CD8-positive, alpha-beta T cell (primary cell): ENCODE measurements at places on chromosomes 4 and X.

DNA sequence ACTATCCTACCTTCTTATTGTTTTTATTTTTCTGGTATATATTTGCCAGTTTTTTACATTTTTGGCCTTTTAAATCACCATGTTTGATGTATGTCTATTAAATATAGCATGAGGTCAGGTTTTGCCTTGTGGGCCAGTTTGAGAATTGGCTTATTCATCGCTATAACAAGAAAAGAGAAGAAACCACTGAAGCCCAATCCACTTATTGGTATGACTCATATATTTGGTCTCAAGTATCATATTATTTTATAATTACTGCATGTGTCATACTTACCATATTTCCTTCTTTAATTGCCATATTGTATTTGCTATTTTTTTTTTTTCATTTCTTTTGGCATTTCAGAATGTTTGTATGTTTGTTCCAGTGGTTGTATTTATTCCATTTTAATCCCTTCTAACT, 99.3 kb downstream of the IRF2 start:
- no peak for DNase-seq

- peak; percentile 34 for DNase-seq
Observed at GRCh38 chr4:122632396-122633143, 11.7 kb upstream of the IL21 start.

GRCh38 chr4:10179957-10180602, 63.5 kb upstream of the WDR1 start:
- DNase-seq, result no peak

DNA sequence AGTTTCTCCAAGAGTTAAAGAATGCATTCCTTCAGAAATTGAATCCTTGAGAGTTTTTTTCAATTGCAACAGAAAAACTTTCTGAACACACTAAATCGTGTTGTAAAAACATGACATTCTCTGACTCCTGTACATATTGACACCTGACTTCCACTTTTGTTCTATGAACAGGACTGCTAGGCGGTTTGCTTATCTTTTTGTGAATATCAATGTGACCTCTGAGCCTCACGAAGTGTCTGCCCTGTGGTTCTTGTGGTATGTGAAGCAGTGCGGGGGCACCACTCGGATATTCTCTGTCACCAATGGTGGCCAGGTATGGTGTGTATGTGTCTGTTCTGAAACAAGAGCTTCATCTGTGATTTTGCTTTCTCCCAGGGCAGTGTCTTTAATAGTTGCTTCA, 71.9 kb downstream of the MAOA start:
- DNase-seq, result no peak

GRCh38 chr4:139789096-139789654, 123.6 kb downstream of the MGST2 start:
- DNase-seq, result no peak

- no peak for DNase-seq
Observed at GRCh38 chr4:152109531-152110509, 349.0 kb upstream of the GATB start.

DNA sequence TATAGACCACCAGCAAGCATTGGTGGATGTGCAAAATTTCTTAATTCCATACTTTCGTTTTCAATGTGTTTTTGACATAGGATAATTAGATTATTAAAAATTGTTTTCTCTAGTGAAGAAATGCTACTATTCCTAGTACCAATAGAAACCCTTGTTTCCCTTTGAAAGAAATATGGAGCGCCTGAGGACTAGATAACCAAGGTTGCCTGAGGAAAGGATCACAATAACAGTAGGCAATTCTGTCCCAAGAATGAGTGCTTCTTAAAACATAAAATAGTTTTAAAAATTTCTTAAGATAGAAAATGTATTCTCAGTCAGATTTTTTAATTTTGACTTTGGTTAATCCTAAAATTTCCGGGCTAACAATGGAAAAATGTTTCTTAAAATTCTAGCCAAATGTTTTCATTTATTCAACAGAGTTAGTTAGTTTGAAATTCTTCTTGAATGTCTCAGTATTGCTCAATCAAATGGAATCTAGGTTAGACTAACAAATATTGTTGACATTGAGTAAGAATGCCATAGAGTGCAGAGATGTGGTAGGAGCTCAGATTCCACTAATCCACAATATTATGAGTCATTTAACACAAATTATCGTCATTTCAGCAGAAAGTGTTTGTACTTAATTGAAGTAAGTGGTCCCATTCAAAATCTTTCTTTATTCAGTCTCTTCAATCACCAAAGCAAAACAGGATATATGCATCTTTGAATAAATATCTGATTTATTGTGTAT, 666.0 kb downstream of the GRID2 start:
- DNase-seq, result no peak

- no peak for DNase-seq
Observed at GRCh38 chr4:156766846-156767245, 204.8 kb downstream of the PDGFC start.

DNA sequence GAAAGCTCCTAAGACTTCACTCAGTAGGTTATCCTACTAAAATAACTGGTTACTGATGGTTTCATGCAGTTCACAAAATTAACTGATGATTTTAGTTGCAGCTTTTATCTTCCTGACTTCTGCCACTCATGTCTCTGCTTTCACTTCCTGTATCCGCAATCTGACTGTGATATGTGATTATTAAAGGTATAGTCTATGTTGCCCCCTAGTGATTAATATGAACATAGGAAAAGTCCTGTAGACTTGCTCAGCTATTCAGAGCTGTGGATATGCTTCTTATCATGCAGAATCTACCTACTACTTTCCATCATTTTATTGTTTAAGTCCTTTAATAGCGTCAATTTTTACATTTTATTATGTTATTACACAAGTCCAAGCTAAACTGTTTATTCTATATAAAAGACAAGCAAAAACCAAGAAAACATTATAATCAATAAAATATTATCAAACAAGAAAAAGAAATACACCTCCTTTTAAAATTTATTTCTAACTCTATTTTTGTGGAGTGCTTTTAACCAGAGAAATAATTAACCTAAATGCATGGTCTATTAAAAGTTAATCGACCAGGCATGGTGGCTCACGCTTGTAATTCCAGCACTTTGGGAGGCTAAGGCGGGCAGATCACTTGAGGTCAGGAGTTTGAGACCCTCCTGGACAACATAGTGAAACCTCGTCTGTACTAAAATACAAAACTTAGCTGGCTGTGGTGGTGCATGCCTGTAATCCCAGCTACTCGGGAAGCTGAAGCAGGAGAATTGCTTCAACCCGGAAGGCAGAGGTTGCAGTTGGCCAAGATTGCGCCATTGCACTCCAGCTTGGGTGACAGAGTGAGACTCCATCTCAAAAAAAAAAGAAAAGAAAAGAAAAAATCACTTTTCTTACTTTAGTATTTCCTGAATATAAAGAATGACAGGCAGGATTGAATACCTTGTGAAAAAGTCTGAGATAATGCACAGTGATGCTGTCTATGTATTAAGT, 40.4 kb upstream of the TLR2 start:
- no peak for DNase-seq

DNA sequence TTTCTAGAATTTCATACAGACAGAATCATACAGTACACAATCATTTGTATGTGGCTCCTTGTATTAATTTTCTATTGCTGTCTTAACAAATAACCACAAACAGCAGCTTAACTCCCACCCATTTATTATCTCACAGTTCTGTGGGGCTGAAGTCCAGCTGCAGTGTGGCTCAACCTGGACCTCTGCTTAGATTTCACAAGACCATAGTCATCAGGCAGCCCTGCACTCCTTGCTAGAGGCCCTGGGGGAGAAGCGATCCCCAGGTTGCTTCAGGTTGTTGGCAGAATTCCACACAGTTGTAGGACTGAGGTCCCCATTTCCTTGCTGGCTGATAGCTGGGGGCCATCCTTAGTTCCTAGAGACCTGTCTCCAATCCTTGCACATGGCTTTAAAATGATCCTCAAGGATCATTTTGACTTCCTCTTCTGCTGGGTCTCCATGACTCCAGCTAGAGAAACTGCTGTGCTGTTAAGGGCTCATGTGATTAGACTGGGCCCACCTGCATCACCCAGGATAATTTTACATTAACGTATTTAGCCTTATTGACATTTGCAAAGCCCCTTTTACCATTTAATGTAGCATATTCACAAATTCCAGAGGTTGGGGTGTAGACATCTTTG, 60.9 kb upstream of the SMAD1 start:
- no peak for DNase-seq

DNA sequence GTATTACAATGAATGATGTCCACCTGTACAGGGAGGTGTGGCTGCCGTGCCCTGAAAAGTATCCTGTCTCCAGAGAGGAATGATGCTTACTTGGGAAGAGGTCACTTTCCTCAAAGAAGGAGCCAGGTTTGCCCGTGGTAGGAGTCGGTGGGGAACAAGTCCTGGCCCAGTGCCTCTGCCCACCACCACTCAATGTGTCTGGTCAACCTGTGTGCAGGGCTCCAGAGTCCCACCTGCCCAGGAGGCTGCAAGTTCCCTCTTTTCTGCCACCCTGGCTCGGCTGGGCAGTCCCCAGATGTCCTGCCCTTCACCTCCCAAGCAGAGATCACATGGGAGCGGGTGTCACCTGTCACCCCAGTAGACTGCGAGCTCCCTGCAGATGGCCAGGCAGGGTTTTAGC, 75.4 kb upstream of the C4orf50 start:
- no peak for DNase-seq

- DNase-seq, result no peak
Observed at GRCh38 chr4:115834441-115834840, 721.0 kb upstream of the NDST4 start.

DNA sequence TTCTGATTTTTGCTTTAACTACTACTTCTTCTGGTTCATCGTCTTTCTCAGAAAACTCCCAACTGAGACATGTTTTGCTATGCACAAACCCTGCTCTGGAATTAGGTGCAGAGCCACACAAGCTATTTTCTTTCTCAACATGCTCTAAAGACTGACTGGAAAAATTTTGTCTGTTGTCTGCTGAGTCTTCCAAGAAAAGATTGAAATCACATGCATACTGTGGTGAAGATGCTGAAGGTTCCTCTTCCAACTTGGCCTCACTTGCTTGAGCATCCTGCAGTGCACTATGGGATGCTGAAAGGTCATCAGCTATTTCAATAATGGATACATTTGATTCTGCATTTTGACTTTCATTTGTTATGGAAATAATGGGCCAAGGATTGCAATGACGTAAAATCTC, 24.1 kb downstream of the PIN4 start:
- DNase-seq, result no peak

DNA sequence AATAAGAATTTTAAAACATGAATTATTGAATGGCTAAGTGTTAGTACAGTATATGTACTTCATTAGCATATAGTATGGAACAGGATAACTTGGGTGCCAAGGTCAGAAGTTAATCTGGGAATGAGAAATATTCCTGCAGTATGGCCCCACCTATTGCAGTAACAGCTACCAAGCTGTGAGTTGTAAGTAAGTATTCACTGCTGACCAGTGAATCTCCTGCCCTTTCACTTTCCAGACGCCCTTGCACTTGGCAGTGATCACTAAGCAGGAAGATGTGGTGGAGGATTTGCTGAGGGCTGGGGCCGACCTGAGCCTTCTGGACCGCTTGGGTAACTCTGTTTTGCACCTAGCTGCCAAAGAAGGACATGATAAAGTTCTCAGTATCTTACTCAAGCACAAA, 105.1 kb downstream of the NFKB1 start:
- no peak for DNase-seq

DNA sequence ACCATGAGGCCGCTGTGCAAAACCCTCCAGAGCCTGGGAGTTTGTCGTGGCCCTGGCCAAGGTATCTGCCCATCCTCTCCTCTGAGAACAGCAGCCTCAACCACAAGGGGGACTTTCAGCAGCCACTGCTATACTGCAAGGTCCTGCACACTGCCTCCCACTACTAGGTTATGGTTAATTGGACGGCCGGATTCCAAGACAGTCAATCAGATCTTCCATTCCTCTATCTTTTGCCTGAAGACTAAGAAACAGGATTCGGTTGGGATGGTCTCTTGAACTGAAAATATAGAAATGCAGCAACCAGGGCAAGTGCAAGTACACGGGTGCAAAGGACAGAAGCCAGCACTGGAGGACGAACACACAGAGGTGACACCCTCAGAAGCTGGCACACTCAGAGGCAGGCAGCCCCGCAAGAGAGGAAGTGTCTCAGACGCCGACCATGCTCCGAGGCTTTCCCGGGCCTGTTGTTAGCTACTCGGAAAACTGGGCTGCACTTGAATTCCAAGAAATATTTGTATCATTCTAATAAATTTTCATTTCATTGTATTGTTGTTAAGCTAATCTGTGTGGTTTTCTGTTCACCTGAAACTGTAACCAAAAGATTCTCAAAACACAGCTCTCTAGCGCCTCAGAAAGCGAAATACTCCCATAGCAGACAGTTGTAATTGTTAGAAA, 63.3 kb downstream of the AFAP1 start:
- no peak for DNase-seq

DNA sequence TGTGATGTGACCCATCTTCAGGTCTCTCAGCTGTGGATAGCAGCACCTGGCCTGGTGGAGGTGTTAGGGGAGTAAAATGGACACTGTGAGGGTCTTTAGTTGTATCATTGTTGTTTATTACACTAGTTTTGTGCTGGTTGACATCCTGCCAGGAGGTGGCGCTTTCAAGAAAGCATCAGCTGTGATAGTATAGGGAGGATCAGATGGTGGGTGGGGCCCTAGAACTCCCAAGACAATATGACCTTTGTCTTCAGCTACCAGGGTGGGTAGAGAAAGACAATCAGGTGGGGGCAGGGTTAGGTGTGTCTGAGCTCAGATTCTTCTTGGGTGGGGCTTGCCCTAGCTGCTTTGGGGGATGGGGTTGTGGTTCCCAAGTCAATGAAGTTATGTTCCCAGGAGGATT, 162.8 kb downstream of the PPP1R2C start:
- no peak for DNase-seq

GRCh38 chrX:10083809-10084208, 73.0 kb upstream of the CLCN4 start:
- DNase-seq, result no peak

DNA sequence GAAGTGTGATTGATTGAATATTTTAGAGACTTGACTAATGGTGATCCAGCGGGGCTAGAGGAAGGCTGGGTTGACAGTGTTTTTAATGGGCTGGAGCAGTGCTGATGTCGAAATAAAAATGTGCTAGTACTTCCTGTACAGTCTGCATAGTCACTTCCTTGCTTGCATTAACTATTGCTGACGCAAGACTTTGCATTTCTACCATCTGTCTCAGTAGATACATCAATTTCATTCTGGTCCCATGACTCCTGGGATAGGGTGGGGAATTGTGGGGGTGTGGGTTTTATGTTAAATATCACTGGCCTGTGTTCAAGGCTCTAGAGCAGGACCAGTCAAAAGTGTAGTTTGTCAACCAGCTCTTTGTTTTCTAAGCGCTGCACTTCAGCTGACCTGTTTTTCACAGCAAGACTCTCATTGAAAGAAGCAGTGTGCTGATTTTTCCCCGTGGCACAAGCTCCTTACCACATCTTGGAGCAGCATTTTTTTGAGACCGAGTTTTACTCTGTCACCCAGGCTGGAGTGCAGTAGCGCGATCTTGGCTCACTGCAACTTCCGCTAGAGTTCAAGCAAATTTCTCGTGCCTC, 35.2 kb upstream of the PHEX start:
- no peak for DNase-seq

- no peak for DNase-seq
Observed at GRCh38 chr4:101081695-101082369, 265.5 kb downstream of the PPP3CA start.

DNA sequence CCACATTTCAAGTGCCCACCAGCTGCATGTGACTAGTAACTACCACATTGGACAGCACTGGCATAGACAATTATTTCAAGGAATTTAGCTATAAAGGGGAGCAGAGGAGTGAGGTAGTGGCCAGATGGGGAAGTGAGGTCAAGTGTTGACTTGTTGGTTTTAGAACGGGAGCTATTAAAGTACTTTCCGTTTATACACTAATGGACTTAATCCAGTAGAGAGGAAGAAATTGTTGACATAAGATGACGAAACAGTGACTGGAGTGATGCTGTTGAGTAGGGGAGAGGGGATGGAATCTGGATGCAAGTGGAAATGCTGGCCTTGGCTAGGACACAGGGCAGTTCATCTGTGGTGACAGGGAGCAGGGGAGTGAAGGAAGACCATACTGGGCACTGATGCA, 154.4 kb downstream of the AMMECR1 start:
- no peak for DNase-seq
